ENCODE measurements at places on chromosomes 2 and 18.

DNA sequence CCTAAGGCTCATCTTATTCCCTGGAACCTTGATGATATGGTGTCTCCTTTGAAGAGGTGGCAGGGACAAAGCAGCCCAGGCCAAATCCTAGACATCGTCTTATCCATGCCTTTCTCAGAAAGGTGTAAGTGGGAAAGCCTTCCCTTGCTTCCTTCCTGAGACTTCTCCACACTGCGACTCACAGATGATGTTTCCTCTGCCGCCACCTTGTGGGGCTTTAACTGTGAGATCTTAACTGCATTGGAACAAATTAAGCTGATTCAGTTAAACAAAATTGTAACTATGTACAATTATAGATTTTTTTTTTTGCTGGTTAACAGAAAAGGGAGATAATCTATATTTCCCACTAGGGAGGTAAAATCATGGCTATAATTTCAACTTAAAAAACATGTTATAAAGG lies 10.0 kb upstream of the GCA start:
- DNase-seq: no peak

GRCh38 chr2:88669482-88670214 lies 21.8 kb upstream of the RPIA start:
- DNase-seq: peak; percentile 37

DNA sequence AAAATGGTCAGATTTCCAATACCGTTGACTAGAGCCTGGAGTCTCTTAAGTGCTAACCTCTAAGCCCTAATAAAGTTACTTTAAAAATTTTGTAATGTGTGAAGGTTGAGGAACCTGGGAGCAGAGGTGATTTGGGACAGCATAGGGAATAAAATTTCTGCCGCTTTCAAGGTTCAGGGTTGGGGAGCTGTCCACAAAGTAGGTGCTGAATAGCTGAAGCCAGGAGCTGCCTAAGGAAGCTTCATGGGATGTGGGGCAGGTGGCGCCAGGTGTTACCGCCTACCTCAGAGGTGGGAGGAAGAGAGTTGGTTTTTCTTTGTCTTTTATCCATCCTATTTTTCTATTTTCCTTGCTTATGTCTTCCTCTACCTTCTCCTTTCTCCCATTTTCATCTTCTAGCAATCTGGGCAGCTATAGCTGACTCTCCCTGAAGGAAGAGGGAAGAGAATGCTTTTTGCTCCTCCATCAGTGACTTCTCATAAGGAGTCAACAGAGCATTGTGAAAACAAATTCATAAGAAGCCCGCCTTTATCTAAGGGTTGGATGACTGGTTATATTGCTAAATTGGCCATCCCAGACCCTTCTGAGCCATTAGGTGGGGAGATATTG lies 178.7 kb downstream of the CLIP4 start:
- no peak for DNase-seq

- DNase-seq: peak; percentile 98
Measured at GRCh38 chr2:7031547-7032245, 114.5 kb downstream of the RNF144A start.

DNA sequence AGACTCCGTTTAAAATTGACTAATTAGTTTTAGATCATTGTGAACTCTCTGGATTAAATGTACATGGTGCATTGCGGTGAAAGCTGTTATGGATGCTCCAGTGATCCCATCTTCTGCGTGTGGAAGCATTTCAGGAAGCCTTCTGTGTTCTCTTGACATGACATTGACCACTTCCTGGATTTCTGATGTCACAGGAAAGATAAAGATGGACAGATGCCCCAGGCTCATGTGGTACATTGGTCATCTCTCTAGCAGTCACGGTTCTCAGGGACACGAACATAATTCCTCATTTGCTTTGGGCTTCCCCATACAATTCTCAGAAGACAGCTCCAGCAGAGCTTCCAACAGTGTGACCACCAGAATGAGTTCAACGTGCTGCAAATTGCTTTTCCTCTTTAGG lies 26.9 kb downstream of the AGAP1 start:
- DNase-seq: no peak

Measured in NCI-H2029 (cell line).